CD8-positive, alpha-beta T cell (primary cell): ENCODE measurements at places on chromosomes 4 and X.

GRCh38 chr4:123232439-123232838 lies 164.2 kb upstream of the SPRY1 start:
- DNase-seq: no peak

DNA sequence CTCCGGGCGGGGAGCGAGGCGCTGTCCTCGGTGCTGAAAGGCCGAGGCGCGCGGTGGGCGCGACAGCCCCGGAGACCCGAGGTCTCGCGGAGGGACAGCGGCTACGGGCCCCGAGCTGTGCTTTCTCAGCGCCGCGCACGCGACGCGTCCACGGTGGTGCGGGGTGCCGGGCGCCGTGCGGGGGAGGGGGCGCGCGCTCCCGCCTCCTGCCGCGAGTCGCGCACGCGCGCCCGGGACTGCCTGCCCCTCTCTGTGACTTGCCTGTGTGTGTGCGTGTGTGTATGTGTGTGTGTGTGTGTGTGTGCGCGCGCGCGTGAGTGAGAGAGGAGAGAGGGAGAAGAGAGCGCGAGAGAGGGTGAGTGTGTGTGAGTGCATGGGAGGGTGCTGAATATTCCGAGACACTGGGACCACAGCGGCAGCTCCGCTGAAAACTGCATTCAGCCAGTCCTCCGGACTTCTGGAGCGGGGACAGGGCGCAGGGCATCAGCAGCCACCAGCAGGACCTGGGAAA lies at the start of gene GRIA2:
Gene GRIA2 (plus strand): TSS at position 358 of the 511 bp plus-strand sequence. CDS start 315 bp downstream, outside the sequence.
- no peak for DNase-seq

- DNase-seq: no peak
Observed at GRCh38 chr4:156581282-156582063, 390.1 kb downstream of the PDGFC start.

GRCh38 chrX:153885208-153885787 lies 675 bp downstream of the L1CAM start:
- no peak for DNase-seq

DNA sequence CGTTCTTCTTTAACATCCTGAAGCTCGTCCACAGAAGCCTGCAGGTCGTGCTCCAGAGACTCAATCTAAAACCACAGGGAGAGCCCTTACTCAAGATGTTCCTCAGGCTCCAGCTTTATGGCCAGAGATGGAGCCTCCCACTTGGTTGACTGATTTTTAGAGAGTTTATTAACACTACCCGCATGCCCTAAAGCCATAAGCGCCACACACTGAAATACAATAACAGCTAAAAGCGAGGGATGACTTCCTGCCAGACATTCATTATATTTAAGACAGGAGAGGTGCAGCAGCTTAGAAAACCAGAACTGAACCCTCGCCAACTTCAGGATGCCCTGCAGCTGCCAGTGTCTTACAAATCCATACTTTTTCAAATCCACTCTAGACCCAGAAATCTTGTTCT lies 42.0 kb downstream of the SOD3 start:
- DNase-seq: no peak

- DNase-seq: no peak
Observed at GRCh38 chr4:80074651-80075050, 1.6 kb upstream of the ANTXR2 start.

- no peak for DNase-seq
Observed at GRCh38 chr4:188719794-188720193, 580.6 kb downstream of the TRIML1 start.

DNA sequence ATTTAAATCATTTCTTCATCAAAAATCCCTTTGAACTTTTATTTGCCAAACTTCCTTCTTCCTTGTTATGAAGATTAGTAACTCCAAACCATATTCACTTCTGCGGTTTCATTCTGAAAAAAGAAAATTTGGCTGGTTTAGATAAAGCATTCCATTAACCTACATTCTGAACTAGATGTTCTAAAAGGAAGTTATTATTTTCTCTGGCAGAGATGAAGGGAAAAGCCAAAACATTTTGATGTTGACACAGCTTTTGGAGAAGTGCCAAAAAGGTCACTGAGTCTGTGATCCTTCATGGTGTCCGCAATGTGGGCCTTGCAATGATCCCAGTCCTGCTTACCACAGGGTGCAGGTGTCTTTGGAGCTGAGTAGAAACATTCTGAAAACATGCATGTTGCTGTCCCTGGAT lies 36.0 kb downstream of the CXCL8 start:
- no peak for DNase-seq

- DNase-seq: no peak
Observed at GRCh38 chr4:3792813-3793212, 26.6 kb downstream of the ADRA2C start.
